ENCODE measurements at places on chromosomes 1 and 21. TPM values are rescaled to one million over a fixed set of nuclear protein-coding genes. Genes with fewer than 3 reads are reported as not detected.

The ADGRL4 gene
- 201 TPM for total RNA-seq

The FAM177B gene
- not detected for total RNA-seq

The PEX14 gene
- total RNA-seq, result 10.9 TPM

The TRIM45 gene
- 1.3 TPM for total RNA-seq

The RHCE gene
- 0.09 TPM for total RNA-seq

The JAM2 gene
- 0.09 TPM for total RNA-seq

The SIKE1 gene
- 74.4 TPM for total RNA-seq

The FCRL6 gene
- not detected for total RNA-seq

The C1orf185 gene
- not detected for total RNA-seq

The RPE65 gene
- total RNA-seq, result not detected

The TAS1R1 gene
- not detected for total RNA-seq

The FLG gene
- total RNA-seq, result not detected

The FUCA1 gene
- 6.6 TPM for total RNA-seq

The SPATC1L gene
- total RNA-seq, result 4.0 TPM

The CDK11B gene
- total RNA-seq, result 9.3 TPM

The GREM2 gene
- not detected for total RNA-seq

The CFHR3 gene
- not detected for total RNA-seq

The PRDM16 gene
- 1.5 TPM for total RNA-seq

The PTGFR gene
- total RNA-seq, result 0.72 TPM

The PDC gene
- total RNA-seq, result not detected

The SLC35F3 gene
- total RNA-seq, result not detected

All from endothelial cell of coronary artery (primary cell).